Forelimb muscle (tissue), 1 donor: ENCODE measurements at places on chromosomes 4 and X. TPM values are rescaled to one million over a fixed set of nuclear protein-coding genes. Genes with fewer than 3 reads are reported as not detected.

The LRIT3 gene
- 0.20 TPM for polyA plus RNA-seq

The AP1AR gene
- 10.8 TPM for polyA plus RNA-seq

The CLCN5 gene
- polyA plus RNA-seq = 87.5 TPM

The DDX53 gene
- polyA plus RNA-seq = 0.06 TPM

The QRFPR gene
- polyA plus RNA-seq = 1.7 TPM

The HTRA3 gene
- polyA plus RNA-seq = 47.5 TPM

The GPRASP1 gene
- 10.4 TPM for polyA plus RNA-seq

The LGI2 gene
- 4.4 TPM for polyA plus RNA-seq

The GAB3 gene
- polyA plus RNA-seq = 4.7 TPM

The PRRG3 gene
- 28.6 TPM for polyA plus RNA-seq
